GM23248 (cell line): ENCODE measurements at places on chromosomes 4 and X.

- DNase-seq, result peak; percentile 9
- H3K27me3 ChIP-seq, result peaks cover 59% of the 10 kb centered on the region
- no peak overlapping the region for H3K4me3 ChIP-seq
- 0 out of 2 replicates have a peak, but pooled peaks cover 7% of the 10 kb centered on the region for H3K4me1 ChIP-seq
- H3K27ac ChIP-seq, result no peak overlapping the region
- H3K36me3 ChIP-seq, result no peaks in the 10 kb centered on the region
Measured at GRCh38 chr4:133152831-133153481, 3.9 kb downstream of the PCDH10 start.

- no peak overlapping the region for H3K4me3 ChIP-seq
- H3K36me3 ChIP-seq, result no peaks in the 10 kb centered on the region
- H3K27me3 ChIP-seq, result no peaks in the 10 kb centered on the region
- DNase-seq, result no peak
- H3K4me1 ChIP-seq, result no peaks in the 10 kb centered on the region
Measured at GRCh38 chr4:48739560-48740019, 40.5 kb downstream of the FRYL start.

GRCh38 chrX:32571579-32571978 lies 639.8 kb downstream of the DMD start:
- no peak overlapping the region for H3K27ac ChIP-seq
- no peak overlapping the region for H3K4me3 ChIP-seq
- H3K4me1 ChIP-seq, result no peaks in the 10 kb centered on the region
- no peaks in the 10 kb centered on the region for H3K27me3 ChIP-seq

DNA sequence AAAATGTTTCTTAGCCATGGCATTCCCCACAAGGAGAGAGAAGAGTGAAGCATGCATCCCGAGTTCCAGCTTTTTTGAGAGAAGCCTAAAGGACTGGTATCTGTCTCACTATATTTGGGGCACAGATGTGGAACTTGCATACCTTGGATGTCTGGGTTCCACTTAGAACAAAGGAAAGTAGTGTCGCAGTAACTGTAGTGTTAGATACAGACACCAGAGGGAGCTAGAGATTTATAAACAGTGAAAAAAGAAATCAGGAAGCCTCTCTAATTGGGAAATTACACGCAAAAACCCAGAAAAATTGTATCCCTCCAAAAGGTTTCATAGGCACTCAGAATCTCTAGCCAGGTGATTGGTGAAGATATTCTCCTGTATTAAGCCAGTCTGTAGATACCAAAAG lies 34.4 kb downstream of the AGTR2 start:
- no peaks in the 10 kb centered on the region for H3K4me1 ChIP-seq
- H3K27ac ChIP-seq, result no peak overlapping the region
- no peaks in the 10 kb centered on the region for H3K36me3 ChIP-seq
- peak; percentile 28 for DNase-seq

DNA sequence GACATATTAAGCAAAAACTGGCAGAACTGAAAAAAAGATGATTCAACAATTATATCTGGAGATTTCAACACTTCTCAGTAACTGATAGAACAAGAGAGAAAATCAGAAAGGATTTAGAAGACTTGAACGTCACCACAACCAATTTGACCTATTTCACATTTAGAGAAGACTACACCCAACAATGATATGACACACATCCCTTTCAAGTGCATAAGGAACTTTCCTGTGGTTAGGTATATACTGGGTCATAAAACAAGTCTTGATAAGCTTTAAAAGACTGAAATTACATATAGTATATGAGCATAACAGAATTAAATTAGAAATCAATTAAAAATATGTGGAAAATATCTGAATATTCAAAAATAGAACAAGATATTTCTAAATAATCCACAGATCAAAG lies 201.2 kb upstream of the HAND2 start:
- no peaks in the 10 kb centered on the region for H3K27me3 ChIP-seq
- DNase-seq, result no peak
- no peak overlapping the region for H3K27ac ChIP-seq
- H3K36me3 ChIP-seq, result no peaks in the 10 kb centered on the region

DNA sequence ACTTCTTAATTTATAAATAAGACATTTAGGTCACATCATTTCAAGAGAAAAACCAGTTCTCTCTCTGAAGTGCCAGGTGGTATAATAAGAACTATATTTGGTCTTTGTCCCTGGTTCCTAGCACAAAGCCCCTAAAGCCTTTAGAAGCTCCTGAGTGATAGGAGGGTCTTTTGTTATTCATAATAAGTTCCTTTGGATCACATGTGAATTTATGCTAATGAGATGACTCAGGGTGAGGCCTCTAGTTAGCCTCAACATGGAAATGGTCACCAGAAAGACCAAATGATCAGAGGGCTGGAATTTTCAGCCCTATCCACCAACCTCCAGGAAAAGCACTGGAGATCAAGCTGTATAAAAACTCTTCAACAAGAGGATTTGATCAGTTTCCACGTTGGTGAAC lies 68.1 kb upstream of the BLTP1 start:
- DNase-seq, result no peak
- H3K4me1 ChIP-seq, result no peaks in the 10 kb centered on the region
- no peak overlapping the region for H3K27ac ChIP-seq
- no peaks in the 10 kb centered on the region for H3K36me3 ChIP-seq
- no peak overlapping the region for H3K4me3 ChIP-seq
- H3K27me3 ChIP-seq, result no peaks in the 10 kb centered on the region
